ENCODE measurements at places on chromosomes 1 and 21.

DNA sequence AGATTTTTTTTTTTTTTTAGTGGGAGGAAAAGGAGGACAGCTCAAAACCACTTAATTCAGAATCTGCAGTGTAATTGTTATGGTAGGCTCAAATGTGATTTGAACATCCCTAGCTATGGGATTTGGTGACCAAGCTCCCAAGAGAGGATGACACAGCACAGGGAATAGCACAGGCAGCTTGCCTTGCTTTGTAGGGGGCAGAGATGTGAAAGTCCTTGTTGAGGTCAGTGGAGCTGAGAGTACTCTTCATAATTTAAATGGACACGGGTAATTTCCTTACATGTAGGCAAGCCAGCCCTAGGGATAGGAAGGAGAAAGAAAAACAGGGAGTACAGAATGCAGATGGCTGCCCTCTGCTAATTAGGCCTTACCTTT is 3.2 kb upstream of the UCK2 start:
- DNase-seq, result no peak

DNA sequence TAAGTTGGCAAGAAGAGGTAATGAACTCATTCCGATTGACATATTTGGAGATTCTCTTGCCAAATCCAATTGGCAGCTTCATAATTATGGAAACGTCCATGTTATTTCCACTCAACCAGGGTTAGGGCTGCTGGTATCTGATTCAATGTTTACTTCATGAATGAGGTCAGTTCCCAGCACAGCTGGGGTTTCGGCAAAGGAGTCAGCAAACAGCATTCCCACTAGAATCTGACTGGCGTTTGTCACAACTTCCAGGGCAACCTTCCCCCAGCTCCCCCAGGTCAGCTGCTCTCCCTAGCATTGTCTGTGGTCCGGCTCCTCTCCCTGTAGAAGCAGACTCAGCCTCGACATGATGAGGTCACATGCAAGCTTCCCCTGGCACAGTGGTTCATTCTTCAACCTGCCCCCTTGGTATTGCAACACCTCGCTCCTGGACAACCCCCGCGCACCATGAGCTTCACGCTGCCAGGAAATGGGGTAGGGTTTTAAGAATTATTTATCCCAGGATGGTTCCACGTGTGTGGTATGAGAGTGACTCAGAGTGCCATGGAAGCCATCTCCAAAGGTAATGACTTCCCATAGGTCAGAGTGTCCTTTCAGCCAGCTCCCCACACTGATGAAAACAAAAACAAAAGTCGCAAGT is 100.7 kb upstream of the SLC25A33 start:
- no peak for DNase-seq

- no peak for DNase-seq
Measured at GRCh38 chr1:113320272-113320671, 70.0 kb upstream of the MAGI3 start.

DNA sequence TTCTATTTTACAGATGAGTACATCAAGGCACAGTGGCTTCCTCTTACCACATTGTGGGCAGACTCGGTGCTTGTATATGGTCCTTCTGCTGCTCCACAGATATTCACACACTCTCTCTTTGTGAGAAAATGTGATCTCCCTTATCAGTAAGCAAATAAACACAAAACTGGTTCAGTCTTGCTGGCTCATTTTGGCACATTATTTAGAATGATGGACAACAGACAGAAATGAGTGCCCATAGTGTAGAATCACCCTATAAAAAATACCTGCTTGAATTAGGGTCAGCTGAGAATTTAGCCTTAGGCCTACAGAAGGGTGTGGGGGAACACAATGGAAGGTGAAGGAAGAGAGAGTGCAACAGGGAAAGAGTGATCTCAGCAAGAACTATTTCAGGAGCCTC is 423.1 kb downstream of the HLX start:
- no peak for DNase-seq

DNA sequence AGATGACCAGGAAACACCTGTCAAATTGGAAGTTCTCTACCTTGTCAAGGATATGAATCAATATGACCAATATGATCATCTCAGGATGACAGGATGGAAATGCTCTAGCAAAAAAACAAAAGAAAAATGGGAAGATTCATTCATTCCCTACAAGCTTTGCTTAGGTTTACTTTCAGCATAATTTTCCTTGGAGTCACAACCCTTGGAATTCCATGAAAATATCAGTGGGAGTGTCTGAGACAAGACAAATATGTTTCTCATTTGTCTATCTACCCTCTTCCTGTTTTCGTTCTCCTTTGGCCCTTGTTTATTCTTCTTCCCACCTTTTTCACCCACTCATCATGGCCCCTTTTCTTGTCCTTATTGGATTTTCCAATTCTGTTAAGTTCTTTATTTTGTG is 50.6 kb downstream of the COLGALT2 start:
- DNase-seq, result no peak

GRCh38 chr1:24438423-24438901 is 22.9 kb downstream of the NIPAL3 start:
- DNase-seq, result no peak

- DNase-seq, result no peak
Measured at GRCh38 chr1:165495858-165496205, 48.0 kb upstream of the LRRC52 start.

DNA sequence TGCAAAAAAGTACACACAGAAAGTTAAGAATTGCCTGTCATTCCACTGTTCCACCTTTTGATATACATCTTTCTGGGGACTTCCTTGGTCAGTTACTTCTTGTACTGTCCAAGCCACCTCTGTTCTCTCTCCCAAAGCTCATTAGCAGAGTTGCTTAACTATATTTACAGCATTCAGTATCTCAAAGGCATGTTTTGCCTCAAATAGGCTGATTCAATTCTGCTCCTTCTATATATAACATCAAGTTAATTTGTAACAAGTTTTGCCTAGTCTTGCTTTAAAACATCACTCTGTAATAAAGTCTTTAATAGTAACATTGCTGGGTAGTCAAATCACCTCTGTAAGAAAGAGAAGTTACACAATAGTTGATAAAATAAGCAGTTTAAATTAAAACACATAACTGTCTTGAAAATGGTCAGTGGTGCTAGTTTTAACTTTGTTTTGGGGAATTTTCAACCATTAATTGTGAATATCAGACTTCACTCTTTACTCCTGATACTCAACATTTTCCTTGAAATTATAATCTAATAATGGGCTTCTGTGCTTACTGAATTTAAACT is 35.7 kb downstream of the EDARADD start:
- DNase-seq, result no peak

GRCh38 chr1:243710467-243710866 is 139.6 kb downstream of the AKT3 start:
- DNase-seq, result no peak

- no peak for DNase-seq
Measured at GRCh38 chr1:57091642-57092041, 125.8 kb upstream of the C8B start.

GRCh38 chr1:241627453-241628259 is 12.5 kb downstream of the CHML start:
- DNase-seq, result peak; percentile 67

DNA sequence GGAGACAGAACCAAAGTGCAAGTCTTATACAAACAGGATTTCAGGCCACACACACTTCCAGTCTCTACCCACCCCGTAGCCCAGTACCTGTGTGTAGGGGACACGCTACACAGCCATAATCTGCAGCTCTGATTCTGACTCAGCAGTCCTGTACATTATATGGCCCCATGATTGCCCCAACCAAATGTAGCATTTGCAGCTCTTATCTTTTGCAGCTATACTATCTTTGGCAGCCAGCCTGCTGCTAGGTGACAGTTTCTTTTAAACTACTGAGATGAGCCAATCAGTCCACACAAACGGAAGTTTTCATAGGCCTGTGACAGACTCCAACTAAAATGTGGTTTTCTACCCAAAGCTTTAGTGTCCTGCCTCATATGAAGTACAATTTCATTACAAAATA is 259.6 kb upstream of the ST6GALNAC5 start:
- no peak for DNase-seq

DNA sequence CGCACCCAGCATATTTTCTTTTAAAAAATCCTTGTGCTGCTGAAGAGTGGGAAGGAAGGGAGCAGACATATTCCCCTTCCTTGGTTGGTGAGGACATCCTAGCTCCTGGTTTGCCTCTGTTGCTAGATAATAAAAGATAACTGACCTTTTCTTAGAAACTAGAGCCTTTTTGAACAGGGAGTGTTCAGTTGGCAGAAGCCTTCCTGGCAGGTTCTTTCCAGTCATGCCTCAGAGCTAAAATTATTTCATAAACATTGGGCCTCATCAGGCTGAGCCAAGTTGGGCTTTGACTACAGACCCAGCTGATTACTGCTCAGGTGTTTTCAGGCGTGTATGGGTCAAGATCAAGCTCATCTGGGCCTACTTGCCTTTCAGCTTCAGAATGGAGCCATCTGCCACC is 22.7 kb upstream of the SH3BGRL3 start:
- no peak for DNase-seq

GRCh38 chr21:34639882-34640788 is 25.2 kb upstream of the RCAN1 start:
- peak; percentile 16 for DNase-seq

DNA sequence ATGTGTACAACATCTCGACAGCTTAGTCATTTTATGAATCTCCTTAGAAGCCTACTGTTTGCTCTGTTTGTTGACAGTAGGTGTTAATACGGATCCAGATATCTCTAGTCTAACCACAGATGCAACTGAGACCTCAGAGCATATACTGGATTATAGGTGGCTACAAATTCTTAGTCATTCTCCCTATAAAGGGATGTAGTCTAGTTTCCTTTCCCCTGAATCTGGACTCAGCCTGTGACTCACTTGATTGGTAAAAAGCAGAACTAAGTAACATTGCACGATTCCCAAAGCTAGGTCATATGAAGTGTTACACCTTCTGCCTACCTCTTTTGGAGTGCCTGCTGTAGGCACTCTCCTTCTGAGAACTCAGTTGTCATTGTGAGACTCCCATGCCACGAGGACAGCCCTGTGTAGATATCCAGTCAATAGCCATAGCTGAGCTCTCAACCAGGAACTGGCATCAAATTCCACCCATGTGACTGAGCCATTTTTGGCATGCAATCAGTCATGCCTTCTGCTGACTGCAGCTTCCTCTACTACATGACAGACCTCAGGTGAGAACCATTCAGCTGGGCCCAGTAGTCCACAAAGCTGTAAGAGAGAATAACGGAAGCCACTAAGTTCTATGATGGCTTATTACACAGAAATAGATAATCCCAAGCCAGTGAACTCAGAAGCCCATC is 135.9 kb upstream of the CHRM3 start:
- DNase-seq, result no peak

DNA sequence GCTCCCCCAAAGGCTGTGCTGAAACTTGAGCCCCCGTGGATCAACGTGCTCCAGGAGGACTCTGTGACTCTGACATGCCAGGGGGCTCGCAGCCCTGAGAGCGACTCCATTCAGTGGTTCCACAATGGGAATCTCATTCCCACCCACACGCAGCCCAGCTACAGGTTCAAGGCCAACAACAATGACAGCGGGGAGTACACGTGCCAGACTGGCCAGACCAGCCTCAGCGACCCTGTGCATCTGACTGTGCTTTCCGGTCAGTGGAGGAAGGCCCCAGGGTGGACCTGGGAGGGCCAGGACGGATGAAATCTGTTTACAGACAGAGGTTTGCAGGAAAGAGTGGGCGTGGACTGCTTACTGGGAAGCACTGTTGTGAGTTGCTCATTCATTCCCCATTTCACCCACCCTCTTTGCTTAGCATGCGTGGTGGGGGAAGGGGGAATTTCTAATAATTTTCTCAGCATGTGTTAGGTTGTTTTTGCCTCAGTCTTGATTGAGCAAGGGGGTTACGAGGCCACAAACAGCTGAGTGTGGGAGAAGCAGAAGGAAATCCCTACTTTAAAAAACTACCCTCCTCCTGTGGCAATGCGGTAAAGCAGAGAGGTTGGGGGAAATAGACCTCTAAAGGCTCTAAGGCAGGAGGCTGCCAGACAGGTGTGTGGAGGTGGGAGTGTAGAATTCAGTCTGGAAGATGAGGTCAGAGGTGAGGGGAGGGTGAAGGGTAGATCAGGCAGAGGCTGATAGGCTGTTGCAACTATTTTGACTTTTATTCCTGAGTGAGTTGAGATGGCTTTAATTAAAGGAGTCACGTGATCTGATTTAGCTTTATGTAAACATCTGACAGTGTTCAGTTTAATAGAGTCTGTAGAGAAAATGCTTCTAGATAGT is 1.3 kb downstream of the FCGR2A start:
- DNase-seq, result no peak

- DNase-seq, result no peak
Measured at GRCh38 chr21:36626791-36627190, 72.1 kb upstream of the SIM2 start.

DNA sequence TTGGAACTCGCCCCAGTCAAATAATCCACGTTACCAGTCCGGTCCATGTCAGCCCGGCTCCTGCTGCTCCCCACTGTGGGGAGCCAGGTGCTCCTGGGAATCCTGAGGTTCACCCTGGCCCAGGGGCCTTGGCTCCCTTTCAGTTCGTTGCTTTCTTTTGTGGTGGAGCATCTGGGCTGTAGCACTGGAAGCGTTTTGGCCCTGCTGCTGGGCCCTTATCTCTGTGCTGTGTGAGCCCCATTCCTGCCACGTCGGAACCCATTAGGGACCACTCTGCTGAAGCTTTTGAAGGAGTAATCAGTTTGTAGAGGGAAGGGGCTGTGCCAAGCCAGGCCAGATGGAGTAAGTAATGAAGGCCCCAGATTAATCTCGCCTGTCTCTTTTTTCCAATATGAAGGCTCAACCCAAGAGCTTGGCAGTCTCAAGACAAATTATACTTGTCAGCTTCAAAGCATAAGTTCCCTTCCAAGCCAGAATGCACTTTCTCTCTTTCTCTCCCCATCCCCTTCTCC is 82.3 kb downstream of the PGM1 start:
- no peak for DNase-seq

DNA sequence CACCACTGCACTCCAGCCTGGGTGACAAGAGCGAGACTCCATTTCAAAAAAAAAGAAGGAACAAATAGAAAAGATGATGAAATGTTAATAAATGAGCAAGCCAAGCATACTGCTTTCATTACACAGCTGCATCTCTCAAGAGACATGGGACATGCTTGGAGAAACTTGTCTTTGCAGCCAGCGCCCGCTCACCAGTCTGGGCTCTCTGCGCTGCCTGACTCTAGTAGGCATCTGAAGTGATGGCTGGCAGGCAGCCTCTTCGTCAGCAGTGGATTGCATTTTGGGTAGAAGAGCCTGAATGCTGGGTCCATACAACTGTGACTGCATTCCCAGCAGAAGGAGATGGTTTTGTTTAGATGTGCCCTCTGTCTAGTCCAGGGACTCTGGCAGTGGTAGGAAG is 48.0 kb downstream of the IL6R start:
- DNase-seq, result no peak

DNA sequence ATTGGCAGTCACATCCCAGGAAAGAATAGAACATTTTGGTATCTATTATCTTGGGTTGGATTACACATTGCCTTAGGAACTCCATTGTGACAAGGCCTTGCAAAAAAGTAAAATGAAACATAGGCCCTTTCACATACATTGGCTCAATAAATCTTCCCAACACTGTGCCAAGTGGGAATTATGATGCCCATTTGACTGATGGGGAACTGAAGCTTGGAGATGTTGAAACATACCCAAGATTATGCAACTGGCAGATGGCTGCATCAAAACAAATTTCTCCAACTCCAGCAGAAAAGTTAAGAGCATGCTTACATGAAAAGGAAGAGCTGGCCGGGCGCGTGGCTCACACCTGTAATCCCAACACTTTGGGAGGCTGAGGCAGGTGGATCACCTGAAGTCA is 26.9 kb downstream of the PLEKHO1 start:
- no peak for DNase-seq
